CD4-positive, alpha-beta T cell (primary cell): ENCODE measurements at places on chromosomes 6 and 20.

DNA sequence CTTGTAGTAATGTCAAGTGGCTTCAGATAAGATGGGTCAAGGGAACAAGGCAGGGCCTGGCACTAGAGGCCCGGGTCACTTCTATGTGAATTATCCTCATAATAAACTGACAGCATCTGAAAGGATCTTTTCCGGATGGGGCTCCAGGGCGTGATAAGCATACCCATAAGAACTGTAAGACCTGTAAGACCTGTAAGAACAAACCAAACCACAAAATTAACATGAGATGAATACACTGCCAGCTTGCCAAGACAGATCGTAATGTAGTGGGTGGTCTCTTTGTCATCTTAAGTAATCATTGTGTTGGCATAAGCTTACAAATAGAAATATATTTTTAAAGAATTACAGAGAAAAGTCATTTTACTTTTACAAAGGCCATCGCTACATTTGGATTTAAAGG is 334.9 kb downstream of the RFPL4B start:
- DNase-seq = no peak

DNA sequence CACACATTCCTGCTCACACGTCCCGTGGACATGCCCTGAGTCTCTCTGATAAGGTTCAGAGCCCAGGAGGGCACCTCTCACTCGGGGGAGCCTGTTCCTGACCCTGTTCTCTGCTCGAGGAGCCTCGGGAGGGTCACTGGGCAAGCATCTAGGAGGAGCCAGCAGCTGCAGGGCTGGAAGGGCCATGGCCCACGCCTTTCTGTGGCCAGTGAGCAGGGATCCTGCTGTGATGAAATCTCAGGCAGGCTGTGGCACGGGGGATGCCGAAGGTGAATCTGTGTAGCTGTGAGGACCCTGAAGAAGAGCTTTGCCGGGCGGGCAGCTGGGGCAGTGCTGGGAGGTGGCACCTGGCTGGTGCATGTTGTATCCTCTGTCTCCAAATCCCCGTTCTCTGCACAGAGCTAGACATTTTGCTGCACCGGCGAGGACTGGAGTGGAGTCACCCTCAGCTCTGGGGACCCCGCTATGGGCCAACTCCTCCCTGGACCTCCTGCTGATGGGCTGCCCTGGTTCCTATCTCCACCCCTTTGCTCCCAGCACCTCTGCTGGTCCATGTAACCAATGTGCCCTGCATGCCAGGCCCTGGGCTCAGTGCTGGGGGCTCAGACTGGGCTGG is 7.1 kb upstream of the NPBWR2 start:
- DNase-seq = no peak

DNA sequence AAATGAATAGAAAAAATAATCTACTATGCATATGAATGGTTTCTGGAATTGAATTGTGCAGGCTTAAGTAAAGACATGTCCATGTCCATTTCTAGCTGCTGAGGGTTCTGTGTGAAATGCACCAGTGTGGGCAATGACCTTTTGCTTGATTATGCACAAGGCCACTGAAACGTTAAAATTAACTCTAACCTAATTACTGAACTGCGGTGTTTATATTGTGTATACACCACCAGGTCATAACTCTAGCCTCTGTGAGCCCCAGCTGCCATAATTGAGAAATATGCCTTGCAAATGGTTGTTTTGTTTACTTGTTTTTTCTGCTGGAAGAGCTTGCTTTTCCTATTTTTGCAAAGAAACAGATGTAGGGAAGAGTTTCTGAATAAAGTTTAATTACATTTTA is 46.1 kb downstream of the RSPO3 start:
- DNase-seq = no peak

GRCh38 chr6:31251261-31251660 is 20.6 kb downstream of the HLA-C start:
- DNase-seq = no peak

GRCh38 chr20:43372051-43372450 is 85.6 kb upstream of the SRSF6 start:
- no peak for DNase-seq

- no peak for DNase-seq
These were observed 55.6 kb upstream of the KIF25 start for GRCh38 chr6:167941822-167942221.

- DNase-seq = no peak
These were observed 97.2 kb downstream of the LINC00237 start for GRCh38 chr20:21008951-21009350.

GRCh38 chr6:11656491-11656890 is 118.9 kb downstream of the TMEM170B start:
- no peak for DNase-seq

DNA sequence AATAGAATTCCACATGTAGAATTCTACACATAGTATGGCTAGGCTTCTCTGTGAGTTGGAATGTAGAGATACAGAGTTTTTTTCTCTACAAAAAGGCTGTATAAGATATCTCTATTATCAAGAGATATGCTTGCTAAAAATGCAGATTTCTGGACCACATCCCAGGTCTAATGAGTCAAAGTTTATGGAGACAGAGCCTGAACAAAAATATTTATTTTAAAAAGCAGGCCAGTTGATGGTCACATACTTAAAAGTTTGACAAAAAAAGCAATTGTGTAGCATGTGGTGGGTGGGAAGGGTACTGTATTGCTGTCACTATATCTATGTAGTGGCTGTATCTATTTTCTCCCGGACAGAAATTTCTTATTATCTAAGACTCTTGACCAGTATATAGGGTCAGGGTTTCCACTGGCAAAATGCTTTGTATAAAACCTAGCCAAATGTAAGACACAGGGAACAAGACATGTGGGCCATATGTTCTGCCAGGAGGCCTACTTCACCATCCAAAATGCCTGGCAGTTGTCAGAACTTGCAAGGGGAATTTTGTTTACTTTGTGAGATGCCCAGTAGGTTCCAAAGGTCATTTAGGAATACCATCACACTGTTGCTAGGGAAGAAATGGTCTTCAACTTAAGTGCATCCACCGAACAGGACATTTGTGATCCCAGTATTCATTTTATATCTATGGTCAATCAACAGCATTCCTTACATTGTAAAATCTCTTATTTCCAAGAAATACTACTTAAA is 60.6 kb downstream of the SHPRH start:
- DNase-seq = no peak

DNA sequence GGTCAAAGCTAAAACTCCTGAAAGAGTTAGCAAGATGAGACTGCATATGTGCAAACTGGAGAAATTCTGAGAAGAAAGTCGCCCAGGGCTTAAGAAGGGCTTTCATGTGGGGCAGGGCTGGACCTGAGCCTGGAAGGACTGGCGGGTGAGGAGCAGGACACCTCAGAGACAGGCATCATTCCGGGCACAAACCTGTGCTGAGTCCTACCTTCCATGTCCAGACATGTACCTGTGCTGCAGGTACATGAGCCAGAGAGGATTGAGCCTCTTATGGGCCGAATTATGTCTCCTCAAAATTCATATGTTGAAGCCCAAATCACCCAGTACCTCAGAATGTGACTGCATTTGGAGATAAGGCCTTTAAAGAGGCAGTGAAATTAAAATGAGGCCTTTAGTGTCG is 171.0 kb downstream of the QRSL1 start:
- DNase-seq = no peak

- DNase-seq = no peak
These were observed 4.1 kb upstream of the ENPP5 start for GRCh38 chr6:46174904-46175303.

- no peak for DNase-seq
These were observed 209.8 kb upstream of the PROKR2 start for GRCh38 chr20:5526516-5526915.

DNA sequence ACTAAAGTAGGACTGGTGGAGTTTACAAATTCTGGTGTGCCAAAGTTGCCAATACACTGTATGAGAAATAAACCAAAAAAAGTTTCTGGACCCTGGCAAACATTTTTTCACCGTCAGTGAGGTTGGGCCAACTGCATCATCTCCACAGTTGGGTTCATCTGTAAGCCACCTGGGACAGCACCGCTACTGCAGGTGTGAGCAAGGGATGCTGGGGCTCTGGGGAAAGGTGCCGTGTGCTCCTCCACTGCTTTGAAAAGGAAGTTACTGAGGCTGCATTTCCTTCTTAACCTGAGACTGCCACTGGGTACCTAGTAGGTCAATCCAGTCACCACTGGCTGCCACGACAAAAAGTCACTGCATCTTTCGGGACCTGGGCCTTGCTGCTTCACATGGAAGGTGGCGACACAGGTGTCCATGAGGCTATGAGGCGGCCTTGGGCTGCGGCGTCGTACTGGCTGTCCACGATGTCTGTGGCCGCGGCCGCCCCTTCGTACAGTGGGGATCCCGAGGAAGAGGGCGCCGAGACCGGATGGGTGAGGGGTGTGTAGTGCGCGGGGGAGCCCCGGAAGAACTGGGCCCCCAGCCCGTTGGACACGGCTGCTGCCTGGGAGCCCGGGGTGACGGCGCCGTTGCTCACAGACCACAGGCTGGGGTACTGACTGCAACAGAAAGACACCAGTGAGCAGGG is 9.6 kb downstream of the TBXT start:
- no peak for DNase-seq

- DNase-seq = no peak
These were observed 60.1 kb downstream of the SLC16A10 start for GRCh38 chr6:111147440-111147839.

- DNase-seq = peak; percentile 59
These were observed 24.2 kb downstream of the ZNF311 start for GRCh38 chr6:28980852-28981430.

GRCh38 chr6:127436578-127437110 is 22.5 kb downstream of the KIAA0408 start:
- DNase-seq = no peak

- DNase-seq = no peak
These were observed 160.2 kb downstream of the BTBD3 start for GRCh38 chr20:12077875-12078274.

GRCh38 chr20:44247586-44248409 is 690 bp downstream of the GDAP1L1 start:
- peak; percentile 23 for DNase-seq
